ENCODE measurements at places on chromosomes 12 and 14. TPM values are rescaled to one million over a fixed set of nuclear protein-coding genes. Genes with fewer than 3 reads are reported as not detected.

Gene CLEC1B
- not detected for total RNA-seq

Gene SERPINA1
- total RNA-seq: not detected

Gene CLECL1
- not detected for total RNA-seq

Gene AGAP2
- total RNA-seq: 4.6 TPM

Gene CCDC184
- total RNA-seq: 0.11 TPM

Gene OTX2
- 193 TPM for total RNA-seq

Gene TPPP2
- total RNA-seq: not detected

Gene SMCO3
- not detected for total RNA-seq

Gene WNT1
- not detected for total RNA-seq

Gene PCED1B
- 3.3 TPM for total RNA-seq

Gene CLEC14A
- total RNA-seq: not detected

Gene RDH5
- total RNA-seq: 4.0 TPM

Gene RIPK3
- total RNA-seq: not detected

Gene KRT1
- total RNA-seq: not detected

- no peaks in the 10 kb centered on the region for H3K27me3 ChIP-seq
- peak overlapping the region; percentile 14 for H3K27ac ChIP-seq
- no peak overlapping the region for H3K4me3 ChIP-seq
These were observed 2.3 kb upstream of the CEBPE start for GRCh38 chr14:23121361-23121771.

GRCh38 chr12:45477526-45477925 lies 252.0 kb upstream of the ARID2 start:
- H3K4me3 ChIP-seq: no peak overlapping the region
- H3K27ac ChIP-seq: no peak overlapping the region
- H3K4me1 ChIP-seq: no peaks in the 10 kb centered on the region
- no peaks in the 10 kb centered on the region for H3K27me3 ChIP-seq

DNA sequence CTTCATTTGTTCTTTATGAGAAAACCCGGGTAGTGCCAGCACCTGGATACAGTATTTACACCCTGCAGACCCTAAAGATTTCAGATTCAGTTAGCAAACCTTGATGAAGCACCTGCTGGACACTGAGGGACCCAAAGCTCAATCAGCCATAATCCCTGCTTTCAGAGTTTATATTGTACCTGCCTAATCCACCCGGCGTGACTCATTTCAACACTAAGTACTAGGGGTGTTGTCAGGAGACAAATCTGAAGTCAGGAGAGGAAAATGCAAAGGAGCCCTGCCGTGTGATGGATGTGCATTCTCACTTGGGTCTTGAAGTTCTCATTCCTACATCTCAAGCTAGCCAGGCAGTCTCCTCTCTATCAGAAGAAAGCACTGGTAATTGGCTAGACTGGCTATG lies 176.7 kb upstream of the BCL2L14 start:
- no peak overlapping the region for H3K4me3 ChIP-seq
- DNase-seq: no peak
- no peak overlapping the region for H3K27ac ChIP-seq

- H3K27me3 ChIP-seq: no peaks in the 10 kb centered on the region
- DNase-seq: no peak
- H3K4me3 ChIP-seq: no peak overlapping the region
- no peaks in the 10 kb centered on the region for H3K4me1 ChIP-seq
- peaks cover 7% of the 10 kb centered on the region for H3K36me3 ChIP-seq
- no peak overlapping the region for H3K27ac ChIP-seq
These were observed 86.8 kb upstream of the EIF5 start for GRCh38 chr14:103247169-103247606.

DNA sequence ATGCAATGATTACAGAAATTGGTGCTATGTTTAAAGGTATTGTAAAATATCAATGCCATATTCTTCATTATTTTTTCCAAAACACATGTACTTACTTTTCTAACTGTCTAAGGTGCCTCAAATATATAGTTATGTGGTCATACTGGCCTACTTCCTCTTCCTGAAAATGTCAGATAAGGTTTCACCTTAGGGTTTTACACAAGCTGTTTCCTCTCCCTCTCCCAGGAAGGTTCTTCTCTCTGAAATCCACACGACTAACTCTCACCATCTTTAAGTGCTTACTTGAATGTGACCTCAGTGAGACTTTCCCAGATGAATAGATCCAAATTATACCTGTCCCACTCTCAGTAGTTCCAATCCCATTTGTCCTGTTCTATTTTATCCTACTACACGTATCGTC lies 11.6 kb upstream of the CLEC4D start:
- no peaks in the 10 kb centered on the region for H3K27me3 ChIP-seq
- H3K4me1 ChIP-seq: peaks cover 3% of the 10 kb centered on the region
- no peak overlapping the region for H3K27ac ChIP-seq
- H3K36me3 ChIP-seq: no peaks in the 10 kb centered on the region
- no peak overlapping the region for H3K4me3 ChIP-seq
- no peak for DNase-seq

GRCh38 chr12:12725086-12725955 lies 8.2 kb downstream of the CDKN1B start:
- no peaks in the 10 kb centered on the region for H3K27me3 ChIP-seq
- H3K27ac ChIP-seq: peak overlapping the region; percentile 59
- peak; percentile 91 for DNase-seq
- 0 out of 2 replicates have a peak, but pooled peaks cover 2% of the 10 kb centered on the region for H3K4me1 ChIP-seq
- H3K4me3 ChIP-seq: peak overlapping the region; percentile 97

DNA sequence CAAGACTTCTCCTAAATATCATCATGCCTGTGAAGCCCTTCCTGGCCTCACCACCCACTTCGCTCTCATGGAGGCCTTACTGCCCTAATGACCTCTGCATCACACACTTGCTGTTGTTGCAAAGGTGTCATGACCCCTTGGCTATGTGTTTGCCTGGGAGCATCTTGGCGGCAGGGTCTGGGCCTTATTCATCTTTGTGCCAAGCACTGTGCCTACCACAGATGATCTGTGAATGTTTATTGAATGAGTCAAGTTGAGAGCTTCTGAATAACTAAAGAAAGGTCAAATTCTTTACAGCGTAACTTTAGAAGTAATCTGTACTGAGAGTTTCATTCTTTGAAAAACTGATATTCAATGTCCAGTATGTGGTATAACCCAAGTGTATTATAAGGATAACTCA lies 113.3 kb downstream of the TTC8 start:
- no peaks in the 10 kb centered on the region for H3K27me3 ChIP-seq
- H3K36me3 ChIP-seq: no peaks in the 10 kb centered on the region
- no peaks in the 10 kb centered on the region for H3K4me1 ChIP-seq
- no peak overlapping the region for H3K4me3 ChIP-seq
- no peak overlapping the region for H3K27ac ChIP-seq

- H3K4me3 ChIP-seq: no peak overlapping the region
- DNase-seq: no peak
- H3K27me3 ChIP-seq: no peaks in the 10 kb centered on the region
- H3K4me1 ChIP-seq: peaks cover 5% of the 10 kb centered on the region
These were observed 121.1 kb downstream of the PLXNC1 start for GRCh38 chr12:94269316-94269999.

DNA sequence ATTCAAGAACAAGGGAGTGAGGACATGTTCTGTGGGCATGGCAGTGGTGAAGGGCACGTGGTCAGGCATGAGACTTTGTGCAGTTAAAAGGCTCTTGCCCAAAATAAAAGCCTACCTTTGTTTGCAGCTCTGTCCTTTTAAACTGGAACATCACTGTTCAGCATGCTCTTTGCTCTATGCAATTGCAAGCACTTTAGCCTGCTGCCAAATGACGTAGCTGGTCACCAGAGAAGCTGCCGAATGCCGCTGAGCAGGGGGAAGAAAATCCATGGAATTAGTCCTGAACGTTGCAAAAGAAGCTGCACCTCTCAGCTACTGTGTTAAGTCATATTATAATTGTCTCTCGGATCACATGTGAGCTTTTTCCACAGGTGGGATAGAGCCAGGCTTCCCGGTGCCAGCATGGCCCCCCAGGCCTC lies 176.3 kb upstream of the DIO2 start:
- peaks cover 3% of the 10 kb centered on the region for H3K4me1 ChIP-seq
- no peaks in the 10 kb centered on the region for H3K27me3 ChIP-seq
- H3K27ac ChIP-seq: no peak overlapping the region
- no peak for DNase-seq

GRCh38 chr12:6833189-6833890 lies 5.1 kb downstream of the P3H3 start:
- H3K36me3 ChIP-seq: peaks cover 76% of the 10 kb centered on the region
- H3K27ac ChIP-seq: no peak overlapping the region
- DNase-seq: no peak

GRCh38 chr12:9786726-9787717 lies 26.3 kb upstream of the CD69 start:
- H3K36me3 ChIP-seq: peaks cover 4% of the 10 kb centered on the region
- no peak for DNase-seq
- no peak overlapping the region for H3K27ac ChIP-seq

- peaks cover 11% of the 10 kb centered on the region for H3K36me3 ChIP-seq
- H3K27ac ChIP-seq: no peak overlapping the region
- DNase-seq: no peak
- H3K27me3 ChIP-seq: no peaks in the 10 kb centered on the region
These were observed 436.1 kb downstream of the DAD1 start for GRCh38 chr14:22152903-22153302.

GRCh38 chr14:31968107-31968810 lies 108.8 kb upstream of the ARHGAP5 start:
- no peaks in the 10 kb centered on the region for H3K27me3 ChIP-seq
- no peak overlapping the region for H3K4me3 ChIP-seq
- no peak for DNase-seq

GRCh38 chr14:20295067-20295466 lies 10.7 kb downstream of the TTC5 start:
- H3K27ac ChIP-seq: no peak overlapping the region
- H3K27me3 ChIP-seq: no peaks in the 10 kb centered on the region
- H3K36me3 ChIP-seq: peaks cover 54% of the 10 kb centered on the region
- no peaks in the 10 kb centered on the region for H3K4me1 ChIP-seq

GRCh38 chr12:101789171-101789570 lies 41.6 kb downstream of the GNPTAB start:
- no peak overlapping the region for H3K27ac ChIP-seq
- no peak for DNase-seq
- H3K36me3 ChIP-seq: peaks cover 6% of the 10 kb centered on the region
- no peaks in the 10 kb centered on the region for H3K27me3 ChIP-seq
- H3K4me3 ChIP-seq: no peak overlapping the region
- no peaks in the 10 kb centered on the region for H3K4me1 ChIP-seq

DNA sequence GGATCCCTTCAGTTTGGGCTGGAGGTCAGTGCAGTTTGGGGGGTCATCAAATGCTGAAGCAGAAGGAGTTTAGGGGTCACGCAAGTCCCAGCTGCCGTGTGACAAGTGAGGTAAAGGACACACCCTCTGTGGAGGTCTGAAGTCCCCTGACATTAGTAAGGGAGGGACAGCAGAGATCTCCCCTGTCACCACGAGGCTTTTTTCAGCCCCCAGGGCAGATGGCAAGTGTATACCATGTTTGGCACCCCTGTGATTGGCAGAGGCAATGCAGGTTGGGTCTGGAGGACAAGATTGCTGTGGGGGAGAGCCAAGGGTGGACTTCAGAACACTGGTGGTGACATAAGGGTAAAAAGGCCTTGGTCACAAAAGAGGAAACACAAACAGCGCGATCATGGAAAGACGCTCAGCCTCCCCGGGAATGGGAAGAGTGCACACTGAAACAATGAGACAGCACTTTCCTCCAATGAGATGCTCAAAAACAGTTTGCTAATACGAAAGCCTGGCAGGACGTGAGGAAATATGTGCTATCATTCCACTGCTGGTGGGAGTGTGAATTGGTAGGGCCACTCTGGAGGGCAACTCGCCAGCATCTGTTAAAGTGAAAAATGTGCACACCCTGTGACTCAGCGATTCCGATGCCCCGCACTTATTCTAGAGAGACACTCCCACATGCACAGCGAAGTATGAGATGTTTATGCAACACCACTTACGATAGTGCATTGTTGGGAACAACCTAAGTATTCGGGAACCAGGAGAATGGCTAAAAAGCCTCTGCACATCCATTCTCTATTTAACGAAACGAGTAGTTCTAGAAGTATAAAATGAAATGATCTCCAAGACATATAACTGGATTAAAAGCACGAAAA lies 14.4 kb upstream of the CD27 start:
- H3K36me3 ChIP-seq: no peaks in the 10 kb centered on the region
- no peaks in the 10 kb centered on the region for H3K27me3 ChIP-seq
- DNase-seq: no peak
- no peak overlapping the region for H3K27ac ChIP-seq
- H3K4me3 ChIP-seq: no peak overlapping the region

GRCh38 chr12:96809522-96809921 lies 97.5 kb upstream of the NEDD1 start:
- H3K27me3 ChIP-seq: no peaks in the 10 kb centered on the region
- DNase-seq: no peak
- H3K4me1 ChIP-seq: no peaks in the 10 kb centered on the region
- H3K4me3 ChIP-seq: no peak overlapping the region

DNA sequence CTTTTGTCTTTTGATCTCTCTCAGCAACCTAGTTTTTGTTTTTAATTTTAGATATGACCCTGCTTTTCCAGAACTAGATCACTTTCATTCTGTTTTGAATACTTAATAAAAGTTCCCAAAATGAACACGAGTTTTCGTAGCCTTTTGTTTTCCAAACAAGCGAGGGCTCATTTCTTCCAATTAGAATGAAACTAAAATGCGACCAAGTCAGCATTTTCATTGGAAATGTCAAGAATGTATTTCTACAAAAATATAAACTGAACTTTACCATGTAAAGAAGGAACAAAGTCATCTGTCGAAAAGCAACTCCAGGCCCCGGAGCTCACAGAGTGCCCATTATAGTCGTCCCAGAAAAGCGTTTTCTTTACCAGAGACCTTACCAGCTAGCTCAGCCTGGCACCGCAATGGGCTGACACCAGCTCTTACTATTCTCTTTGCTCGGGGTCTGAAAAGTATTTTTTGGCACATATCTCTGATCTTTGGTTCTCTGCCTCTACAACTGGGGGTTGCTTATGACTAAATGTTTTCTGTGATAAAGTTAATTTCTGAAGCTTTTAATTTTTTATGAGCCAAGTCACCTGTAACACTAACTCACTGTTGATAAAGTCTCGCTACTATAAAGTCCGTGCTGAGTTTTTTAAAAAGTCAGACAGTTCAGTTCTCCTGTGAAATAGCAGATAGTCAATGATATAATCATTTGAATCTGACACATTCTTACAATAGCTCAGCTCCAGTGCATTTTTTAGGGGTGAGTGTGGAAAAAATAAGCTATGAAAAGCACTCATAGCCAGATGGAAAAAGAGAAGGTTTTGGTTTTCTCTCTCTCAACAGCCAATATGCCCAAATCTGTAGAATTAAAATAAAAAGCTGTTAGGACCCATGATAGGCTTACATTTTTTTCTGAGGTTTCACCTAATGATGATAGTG lies 43.4 kb downstream of the SAMD4A start:
- H3K4me3 ChIP-seq: no peak overlapping the region
- H3K4me1 ChIP-seq: no peaks in the 10 kb centered on the region
- no peaks in the 10 kb centered on the region for H3K27me3 ChIP-seq
- no peak overlapping the region for H3K27ac ChIP-seq

- H3K27me3 ChIP-seq: no peaks in the 10 kb centered on the region
- no peak overlapping the region for H3K4me3 ChIP-seq
- H3K27ac ChIP-seq: no peak overlapping the region
- peak; percentile 39 for DNase-seq
- no peaks in the 10 kb centered on the region for H3K4me1 ChIP-seq
- peaks cover 4% of the 10 kb centered on the region for H3K36me3 ChIP-seq
These were observed 53.8 kb upstream of the GSC start for GRCh38 chr14:94823556-94824341.

- no peaks in the 10 kb centered on the region for H3K4me1 ChIP-seq
- H3K4me3 ChIP-seq: peak overlapping the region; percentile 93
- no peak overlapping the region for H3K27ac ChIP-seq
- H3K36me3 ChIP-seq: peaks cover 12% of the 10 kb centered on the region
- peak; percentile 75 for DNase-seq
These were observed 1.1 kb upstream of the PRKAG1 start for GRCh38 chr12:49019443-49020324.

- DNase-seq: no peak
- H3K4me3 ChIP-seq: no peak overlapping the region
- H3K27me3 ChIP-seq: no peaks in the 10 kb centered on the region
- H3K27ac ChIP-seq: no peak overlapping the region
These were observed 221.5 kb upstream of the G2E3 start for GRCh38 chr14:30337456-30337855.
